ENCODE measurements at places on chromosomes 2 and 18.

GRCh38 chr2:152504618-152505017 lies 169.6 kb downstream of the FMNL2 start:
- ATAC-seq, result no peak

GRCh38 chr2:200177971-200178911 lies 128.3 kb upstream of the SPATS2L start:
- ATAC-seq, result peak; percentile 42

DNA sequence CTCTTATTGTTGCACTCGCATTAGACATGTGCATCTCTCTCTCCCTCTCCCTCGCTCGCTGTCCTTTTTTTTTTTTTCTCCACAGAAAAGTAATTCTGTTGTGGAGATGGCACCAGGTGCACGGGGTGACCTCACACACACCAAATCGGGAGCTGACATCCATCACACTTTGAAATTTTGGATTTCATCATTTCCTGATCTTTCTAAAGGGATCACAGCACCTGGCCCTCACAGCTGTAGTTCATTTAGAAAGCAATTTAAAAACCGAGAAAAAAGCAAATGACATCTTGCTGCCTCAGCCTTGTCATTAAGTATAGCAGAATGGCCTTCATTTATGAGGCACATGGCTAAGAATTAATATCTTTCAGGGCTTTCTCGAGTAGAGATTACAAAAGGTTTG lies 717.2 kb downstream of the RNF144A start:
- ATAC-seq, result no peak

- no peak for ATAC-seq
Observed at GRCh38 chr2:134594399-134594798, 124.4 kb downstream of the TMEM163 start.

DNA sequence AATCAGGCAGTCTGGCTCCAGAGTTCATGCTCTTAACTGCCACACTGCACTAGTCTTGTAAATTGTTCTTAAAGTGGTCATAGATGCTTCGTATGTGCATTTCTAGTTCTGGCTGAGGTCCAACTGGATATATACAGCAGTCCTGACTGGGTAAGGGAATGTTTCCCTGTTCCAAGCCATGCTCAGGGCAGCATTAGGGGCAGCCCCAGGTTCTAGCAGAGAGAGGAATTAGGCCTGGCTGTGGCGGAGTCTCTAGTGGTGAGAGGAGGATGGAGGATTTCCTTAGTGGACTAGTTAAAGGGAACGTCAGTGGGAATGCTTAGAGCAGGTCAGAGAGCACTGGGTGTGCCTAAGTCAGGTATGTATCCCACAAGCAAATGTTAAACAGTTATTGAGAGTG lies 28.0 kb downstream of the UBE2E3 start:
- no peak for ATAC-seq

DNA sequence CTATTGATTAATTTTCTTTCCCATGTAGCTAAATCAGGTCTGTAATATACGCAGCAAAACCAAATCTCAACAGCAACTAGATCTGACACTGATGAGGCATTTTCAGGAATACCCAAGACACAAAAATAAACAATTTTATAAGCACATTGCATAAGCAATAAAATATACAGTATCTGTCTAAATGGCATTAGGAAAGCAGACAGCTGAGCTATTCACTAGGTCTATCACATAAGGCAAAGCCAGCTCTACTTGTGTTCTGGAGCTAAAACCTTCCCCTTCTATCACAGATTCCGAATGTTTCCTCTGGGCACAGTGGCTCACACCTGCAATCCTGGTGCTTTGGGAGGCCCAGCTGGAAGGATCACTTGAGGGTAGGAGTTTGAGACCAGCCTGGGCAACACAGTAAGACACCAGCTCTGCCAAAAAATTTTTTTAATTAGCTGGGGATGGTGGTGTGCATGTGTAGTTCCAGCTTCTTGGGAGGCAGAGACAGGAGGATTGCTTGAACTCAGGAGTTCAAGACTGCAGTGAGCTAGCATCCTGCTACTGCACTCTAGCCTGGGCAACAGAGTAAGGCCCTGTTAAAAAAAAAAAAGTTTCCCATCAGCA lies 21.1 kb downstream of the PTPN2 start:
- no peak for ATAC-seq

- no peak for ATAC-seq
Observed at GRCh38 chr2:238941262-238941792, 93.4 kb downstream of the TWIST2 start.

DNA sequence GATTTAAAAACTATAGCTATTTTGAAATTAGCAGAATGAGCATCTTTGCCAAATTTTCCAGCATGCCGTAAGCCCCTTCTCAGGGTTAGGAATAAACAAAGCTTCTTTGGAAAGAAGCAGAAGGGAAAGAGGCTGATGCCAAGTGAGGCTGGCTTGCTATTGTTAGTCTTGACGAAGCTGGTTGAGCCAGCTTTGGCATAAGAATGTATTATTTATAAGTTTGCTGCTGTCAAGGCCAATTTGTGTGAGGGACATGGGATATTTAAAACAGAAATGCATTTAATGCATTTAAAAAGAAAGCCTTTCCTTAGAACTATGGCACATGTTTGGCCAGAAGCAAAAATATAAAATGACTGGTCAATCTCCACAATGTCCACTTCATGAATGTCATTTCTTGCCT lies 52.5 kb upstream of the TTN start:
- no peak for ATAC-seq

GRCh38 chr2:46802665-46803546 lies 112.7 kb downstream of the MCFD2 start:
- no peak for ATAC-seq

DNA sequence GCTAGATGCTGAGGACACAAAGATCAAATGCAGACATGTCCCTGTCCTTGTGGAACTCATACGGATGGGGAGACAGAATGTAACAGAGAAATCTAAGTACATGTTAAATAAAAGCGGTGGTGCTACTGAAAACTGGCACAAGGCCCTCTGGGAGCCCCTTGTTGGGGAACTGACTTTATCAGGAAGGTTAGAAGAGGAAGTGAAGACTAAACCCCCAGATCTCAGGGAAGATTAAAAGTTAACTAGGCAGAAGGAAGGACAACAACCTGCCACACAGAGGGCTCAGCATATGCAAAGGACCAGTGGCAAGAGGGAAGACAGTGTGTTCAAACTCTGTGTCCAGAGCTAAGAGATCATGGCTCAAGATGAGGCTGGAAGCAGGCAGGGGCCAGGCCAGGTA lies 4.8 kb downstream of the CACNB4 start:
- no peak for ATAC-seq

DNA sequence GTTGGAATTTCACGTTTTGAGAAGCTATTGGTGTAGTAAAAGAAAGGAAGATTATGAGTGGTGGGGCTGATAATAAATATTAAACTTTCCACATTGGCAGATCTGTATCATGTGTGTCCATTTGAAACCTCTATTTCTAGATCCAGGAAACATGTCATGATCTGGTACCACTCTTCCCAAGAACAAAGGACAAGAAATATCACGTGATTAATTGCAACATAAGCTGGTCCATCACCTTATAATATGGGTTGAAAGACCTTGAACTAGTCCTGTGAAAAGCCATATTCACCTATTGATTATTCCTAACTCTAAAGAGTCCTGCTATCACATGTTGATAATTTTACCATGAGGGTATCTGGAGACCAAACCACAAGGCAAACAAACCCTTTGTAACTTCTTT lies 335.3 kb upstream of the SMIM21 start:
- ATAC-seq, result no peak

DNA sequence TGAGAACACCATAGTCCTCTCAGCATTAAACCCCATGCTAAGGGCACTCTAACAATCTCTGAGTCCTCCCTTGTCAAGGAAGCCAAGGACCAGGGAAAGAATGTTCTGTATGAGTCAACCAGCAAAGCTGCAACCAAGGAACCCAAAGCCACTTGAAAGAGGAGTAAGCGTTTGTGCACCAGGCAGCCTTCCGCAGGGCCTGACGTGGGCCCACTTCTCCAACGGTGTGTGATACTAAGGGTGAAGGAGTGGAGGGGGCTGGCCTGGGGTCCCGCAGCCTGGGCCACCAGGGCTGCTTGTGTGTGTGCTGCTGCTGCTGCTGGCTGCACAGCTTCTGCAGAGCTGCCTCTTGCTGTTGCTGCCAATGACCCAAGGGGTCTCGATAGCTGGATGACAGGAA lies 30.1 kb upstream of the GALNT14 start:
- no peak for ATAC-seq

DNA sequence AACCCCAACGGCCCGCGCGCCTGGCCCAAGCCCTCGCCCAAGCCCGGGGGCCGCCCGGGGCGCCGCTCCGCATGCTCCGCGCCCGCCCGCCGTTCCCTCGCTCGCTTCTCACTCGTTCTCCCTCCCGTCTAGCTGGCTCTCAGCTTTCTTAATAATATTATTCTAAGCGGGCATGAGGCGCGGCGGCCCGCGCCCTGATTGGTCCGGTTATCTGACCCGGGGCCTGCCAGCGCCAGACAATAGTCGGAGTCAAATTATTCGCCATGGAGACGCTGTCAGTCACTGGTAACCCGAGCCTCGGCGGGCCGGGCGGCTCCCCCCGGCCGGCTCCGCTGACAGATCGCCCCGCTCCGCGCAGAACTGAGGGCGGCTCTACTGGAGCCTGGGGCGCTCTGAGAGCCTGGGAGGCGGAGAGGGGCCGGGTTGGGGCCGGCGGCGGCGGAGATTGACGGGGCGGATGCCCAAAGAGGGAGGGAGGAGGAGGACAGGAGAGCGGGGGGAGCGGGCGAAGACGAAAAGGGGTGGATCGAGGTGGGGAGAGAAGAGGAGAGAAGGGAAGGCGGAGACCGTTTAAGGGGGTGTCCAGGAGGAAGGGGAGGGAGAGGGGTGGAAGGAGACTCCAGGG lies at the start of gene SIX2:
SIX2 (minus strand) TSS at position 150 of the 625 bp plus-strand sequence. CDS start 342 bp downstream, outside the sequence.
- no peak for ATAC-seq

- no peak for ATAC-seq
Observed at GRCh38 chr2:33111002-33111446, 164.3 kb downstream of the LTBP1 start.

DNA sequence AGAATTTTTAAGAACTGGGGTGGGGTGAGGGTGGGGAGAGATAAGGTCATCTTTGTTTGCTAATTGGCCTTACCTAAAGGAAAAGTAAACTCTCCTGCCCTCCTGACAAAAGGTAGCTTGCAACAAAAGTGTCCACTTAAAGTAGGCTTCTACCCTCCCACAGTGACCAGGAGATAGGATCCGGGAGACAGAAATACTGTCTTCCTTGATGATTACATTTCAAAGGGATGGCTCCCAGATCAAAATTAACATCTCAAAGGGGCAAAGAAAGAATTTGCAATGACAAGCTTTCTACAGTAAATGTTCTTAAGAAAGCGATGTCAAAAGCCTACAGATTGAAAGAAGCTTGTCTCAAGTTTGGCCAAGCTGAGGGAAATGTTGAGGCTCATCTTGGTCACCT lies 775.3 kb downstream of the CPS1 start:
- no peak for ATAC-seq

DNA sequence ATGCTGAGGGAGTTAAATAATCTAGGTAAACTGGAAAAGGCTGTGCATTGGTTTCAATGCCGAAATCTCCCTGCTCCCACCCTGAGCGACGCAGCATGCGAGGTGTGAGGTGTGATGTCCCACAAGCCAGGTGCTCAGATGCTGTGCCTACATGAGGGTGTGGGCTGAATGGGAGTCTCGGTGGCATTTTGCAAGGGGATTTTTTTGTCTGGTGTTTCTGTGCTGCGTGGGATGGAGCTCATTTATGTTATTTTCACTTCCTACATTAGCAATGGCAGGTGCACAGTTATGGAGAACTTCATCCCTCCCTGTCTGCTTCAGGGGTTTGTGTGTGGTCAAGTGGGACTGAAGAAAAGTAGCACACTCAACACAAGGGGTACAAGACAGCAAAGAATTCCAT lies 110.2 kb upstream of the CCDC68 start:
- peak; percentile 84 for ATAC-seq

- ATAC-seq, result no peak
Observed at GRCh38 chr2:113232740-113233139, 46.0 kb downstream of the PAX8 start.

DNA sequence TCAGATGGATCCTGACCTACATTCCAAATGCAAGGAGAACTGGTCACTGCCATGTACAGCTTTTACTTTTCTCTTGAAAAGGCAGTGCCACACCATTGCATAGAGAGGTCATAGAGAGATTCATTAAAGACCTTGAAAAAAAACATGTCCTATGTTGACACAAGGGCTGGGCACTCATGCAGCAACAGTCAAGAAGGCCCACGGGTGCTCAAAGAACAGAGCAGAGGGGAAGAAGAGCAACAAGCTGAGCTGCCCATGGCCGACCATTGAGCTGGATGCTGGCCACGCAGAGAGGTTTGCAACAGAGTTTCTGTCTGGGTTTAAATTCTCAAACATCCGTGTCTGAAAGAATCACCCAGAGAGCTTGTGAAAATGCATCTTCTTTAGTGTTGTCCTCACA lies 99.1 kb downstream of the ADD2 start:
- no peak for ATAC-seq

DNA sequence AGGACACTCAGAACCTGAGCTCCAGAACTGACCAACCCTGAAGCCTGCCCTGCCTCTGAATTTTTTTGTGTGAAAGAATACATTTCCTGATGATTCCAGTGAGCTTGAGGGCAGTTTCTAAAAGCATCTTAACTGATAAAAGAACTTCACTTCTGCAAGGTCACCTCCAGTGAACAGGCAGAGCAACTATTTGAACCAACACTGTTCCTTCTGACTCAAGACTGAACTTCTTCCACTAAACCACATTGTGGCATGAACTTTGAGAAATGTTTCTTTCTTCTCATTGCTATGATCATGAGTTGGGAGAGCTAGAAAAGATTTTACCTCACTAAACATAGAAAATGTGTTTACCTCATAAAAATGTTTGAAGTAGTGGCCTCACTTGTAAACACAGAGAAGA lies 83.8 kb upstream of the SERTAD2 start:
- ATAC-seq, result peak; percentile 89

DNA sequence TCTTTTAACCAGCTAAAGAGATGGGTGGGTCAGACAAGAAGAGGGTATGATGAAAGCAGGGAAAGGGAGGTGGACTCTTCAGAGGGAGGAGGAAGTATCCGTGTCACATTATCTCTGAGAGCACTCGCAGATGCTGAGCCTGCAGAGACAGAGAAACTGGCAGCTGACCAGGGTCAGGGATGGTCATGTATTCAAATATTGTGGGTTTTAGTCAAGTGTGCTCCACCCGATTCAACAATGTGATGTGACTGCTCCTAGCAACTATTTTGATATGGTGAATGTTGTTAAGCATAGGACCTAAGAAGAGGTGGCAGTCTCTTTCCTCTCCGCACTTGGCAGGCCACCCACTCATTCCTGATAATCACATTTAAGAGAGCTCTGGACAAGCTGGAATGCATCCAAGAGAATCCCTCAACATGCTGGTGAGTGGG lies 1.3 kb upstream of the CLIP4 start:
- no peak for ATAC-seq

Measured in stimulated activated memory B cell treated with anti-CD40 and anti-IgM and Interleukin-4, amounts not matched to agents 10 μg/mL and 1 μg/mL and 100 μg/mL, for 72 hours (primary cell).